ENCODE measurements at places on chromosomes 11 and 22.

DNA sequence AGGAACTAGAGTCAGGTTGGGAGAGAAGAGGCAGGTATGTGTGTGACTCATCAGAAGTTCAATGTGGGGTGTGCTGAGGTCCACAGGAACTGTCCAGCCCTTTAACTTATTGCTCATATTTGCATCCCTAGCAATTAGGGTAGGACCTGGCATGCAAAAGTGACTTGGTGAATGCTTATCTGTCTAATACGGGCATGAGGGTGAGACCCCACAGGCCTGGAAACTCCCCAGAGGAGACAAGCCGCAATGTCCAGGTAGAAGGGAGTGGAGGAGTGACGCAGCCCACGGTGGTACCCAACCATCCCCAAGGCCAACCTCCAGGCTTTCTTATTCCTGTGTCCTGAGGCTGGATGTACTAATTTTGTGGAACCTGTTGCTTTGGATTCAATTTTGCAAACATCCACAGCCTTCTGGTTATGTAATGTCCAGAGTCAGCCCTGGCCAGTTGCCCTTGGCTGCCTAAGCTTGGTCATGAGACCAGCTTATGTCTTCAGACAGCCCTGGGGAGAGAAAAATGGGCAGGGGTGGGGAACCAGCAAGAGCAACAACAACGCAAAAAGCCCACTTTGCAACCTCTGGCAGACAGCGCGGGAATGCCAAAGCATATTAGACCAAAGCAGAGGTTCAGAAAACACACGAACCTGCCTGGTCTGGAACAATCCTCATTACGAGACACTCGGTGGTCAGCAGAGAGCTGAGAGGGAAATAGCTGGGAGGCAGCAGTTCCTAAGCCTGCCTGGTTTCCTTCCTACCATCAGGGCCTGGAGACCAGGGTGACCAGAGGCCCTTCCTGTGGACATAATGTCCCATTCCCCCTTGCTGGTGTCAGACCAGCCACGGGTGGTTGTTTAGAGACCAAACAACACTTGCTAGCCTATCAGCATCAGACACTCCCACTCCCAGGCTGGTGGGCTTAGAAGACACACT lies 49.3 kb downstream of the TIMP3 start:
- no peak for DNase-seq

DNA sequence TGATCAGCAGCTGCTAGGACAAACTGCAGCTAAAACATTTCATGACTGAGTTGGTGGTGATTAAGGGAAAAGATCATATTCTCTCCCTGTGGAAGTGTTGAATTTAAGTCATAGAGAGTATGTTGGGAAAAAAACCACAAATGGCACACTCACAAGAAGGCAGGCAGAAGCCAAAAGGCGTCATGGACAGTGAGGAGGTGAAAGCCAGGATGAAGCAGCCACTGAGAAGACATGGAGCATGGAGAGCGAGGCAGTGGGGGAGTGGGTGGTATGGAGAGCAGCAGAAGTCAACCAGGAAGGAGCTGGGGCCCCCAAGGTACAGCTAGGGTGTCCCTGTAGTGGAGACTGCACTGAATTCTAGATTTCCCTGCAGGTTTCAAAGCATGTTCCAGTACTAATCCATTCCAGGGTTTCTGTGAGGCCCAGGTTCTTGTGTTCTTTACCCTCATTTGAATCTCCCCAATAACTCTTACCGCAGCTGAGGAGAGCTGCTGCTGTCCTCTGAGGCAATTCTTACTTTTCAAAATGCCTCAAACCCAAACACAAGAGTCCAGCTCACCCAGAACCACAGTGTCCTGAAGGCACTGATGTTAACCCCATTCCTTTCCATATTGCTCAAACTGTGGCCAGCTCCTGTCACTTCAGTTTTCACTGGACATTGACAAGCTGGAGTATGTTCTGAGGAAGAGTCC lies 191.8 kb upstream of the E2F8 start:
- no peak for DNase-seq

DNA sequence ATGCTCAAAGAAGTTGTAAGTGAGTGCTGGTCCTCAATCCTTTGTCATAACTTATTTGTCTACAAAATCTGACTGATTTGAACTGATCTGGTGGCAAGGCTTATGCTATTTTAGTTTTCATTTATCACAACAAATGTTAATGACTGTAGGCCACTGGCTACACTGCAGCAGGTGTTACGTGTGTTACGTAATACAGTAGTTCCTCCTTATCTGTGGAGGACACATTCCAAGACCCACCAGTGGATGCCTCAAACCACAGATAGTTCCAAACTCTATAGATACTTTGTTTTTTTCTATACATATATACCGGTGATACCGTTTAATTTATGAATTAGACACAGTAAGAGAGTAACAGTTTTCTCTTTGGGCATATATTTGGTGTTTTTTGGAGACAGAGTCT lies 7.0 kb downstream of the MADD start:
- no peak for DNase-seq

DNA sequence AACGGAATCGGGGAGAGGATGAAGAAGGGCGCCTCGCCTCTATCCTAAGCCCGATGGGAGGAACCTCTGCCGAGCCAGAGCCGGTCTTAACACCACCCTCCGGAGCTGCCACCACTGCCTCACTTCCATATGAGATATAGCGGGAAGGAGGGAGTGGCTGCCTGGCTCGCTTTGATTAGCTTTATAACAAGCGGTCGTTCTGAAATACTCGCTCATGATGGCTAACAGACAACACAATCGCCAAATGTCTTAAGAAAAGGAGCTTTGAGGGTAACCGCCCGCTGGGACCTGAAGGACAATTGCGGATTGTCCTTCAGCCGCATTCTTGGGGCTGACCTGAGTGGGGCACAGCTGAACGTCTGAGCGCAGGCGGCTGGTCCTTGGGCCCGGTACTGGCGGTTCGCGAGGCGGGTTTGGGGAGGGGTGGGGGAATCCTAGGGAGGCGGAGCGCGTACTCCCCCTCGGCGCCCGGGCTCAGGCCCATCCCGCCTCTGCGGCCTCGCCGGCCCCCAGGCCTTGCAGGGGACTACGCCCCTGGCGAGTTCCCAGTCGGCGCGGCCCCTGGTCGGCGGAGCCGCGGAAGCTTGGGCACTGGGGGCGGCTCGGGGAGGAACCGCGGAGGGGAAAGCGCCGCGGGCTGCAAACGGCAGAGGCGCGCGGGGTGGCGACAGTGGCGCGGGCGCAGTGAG lies at the start of gene PLAAT5:
Gene PLAAT5, minus strand, starts transcription at position 617 of the 689 bp plus-strand sequence. Its CDS starts 133 bp downstream, at position 484.
- no peak for DNase-seq

DNA sequence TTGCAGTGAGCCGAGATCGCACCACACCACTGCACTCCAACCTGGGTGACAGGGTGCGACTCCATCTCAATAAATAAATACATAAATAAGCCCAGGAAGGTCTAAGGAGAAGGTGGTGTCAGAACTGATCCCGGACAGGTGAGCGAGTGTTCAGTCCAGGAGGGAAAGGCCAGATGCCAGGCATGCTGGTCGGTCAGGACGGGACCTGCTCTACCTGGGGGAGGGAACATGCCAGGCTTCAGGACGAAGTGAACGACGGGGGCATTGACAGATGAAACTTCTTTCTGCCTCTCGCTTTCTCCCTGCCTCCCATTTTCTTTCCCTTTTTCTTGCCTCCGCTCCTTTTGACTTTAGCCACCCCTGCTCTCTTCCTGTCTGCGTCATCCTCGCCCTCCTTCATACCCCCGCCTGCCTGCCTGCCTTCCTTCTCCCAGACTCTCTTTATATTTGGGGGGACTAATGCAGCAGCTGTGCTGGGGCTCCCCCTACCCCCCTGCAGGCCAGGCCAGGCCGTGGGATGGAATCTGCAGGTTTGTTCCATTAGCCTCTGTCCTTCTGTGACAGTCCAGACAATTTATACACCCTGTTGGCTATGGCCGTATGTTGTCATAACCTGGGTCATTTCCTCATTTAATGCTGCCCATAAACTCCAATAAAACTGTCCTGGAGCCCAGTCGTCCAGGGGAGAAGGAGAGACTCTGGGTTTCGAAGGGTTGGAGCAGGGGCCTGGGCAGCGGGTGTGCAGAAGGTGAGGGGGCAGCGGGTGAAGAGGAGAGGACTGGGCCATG lies 209.2 kb upstream of the TBCEL start:
- DNase-seq = no peak

GRCh38 chr11:104713401-104713800 lies 184.9 kb downstream of the CASP12 start:
- DNase-seq = no peak

GRCh38 chr22:27194096-27194748 lies 536.8 kb downstream of the MIAT start:
- DNase-seq = no peak

DNA sequence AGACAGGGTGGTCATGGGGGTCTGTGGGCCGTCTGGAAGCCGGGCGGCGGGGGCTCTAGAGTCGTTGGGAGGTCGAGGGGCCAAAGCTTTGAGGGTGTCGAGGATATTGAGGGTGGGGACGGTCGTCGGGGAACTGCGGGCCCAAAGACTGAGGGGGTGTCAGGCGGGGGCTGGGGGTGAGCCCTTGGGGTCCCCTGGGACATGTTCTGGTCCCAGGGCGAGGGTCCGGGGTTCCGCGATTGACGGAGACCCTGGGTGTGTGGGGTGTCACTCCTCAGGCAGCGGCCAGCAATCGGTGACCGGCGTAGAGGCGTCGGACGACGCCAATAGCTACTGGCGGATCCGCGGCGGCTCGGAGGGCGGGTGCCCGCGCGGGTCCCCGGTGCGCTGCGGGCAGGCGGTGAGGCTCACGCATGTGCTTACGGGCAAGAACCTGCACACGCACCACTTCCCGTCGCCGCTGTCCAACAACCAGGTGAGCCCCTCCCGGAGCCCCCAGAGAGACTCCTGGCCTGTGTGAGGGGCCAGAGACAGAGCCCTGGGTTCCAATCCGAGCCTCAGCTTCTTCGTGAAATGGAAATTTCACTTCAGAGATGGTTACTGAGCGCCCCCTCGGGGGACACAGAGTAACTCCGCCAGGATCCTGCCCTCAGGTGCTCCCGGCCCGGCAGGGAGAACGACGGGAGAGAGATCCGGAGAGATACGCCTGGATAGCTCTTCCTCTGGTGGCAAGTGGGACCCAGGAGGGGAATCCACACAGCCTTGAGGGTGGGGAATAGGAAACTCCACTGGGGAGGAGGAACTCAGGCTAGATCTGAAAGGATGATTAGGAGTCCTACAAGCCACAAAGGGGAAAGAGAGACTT lies 714 bp downstream of the SDF2L1 start:
- peak; percentile 38 for DNase-seq

Data from stimulated activated CD8-positive, alpha-beta memory T cell treated with anti-CD3 and anti-CD28 coated beads, Interleukin-4, amount 100 ng/mL, for 1 hour (primary cell).